ENCODE measurements at places on chromosomes 7 and 10. TPM values are rescaled to one million over a fixed set of nuclear protein-coding genes. Genes with fewer than 3 reads are reported as not detected.
A peak's percentile ranks its signal among the peaks of the same experiment; 100 is the strongest.

TRIM74 gene
- total RNA-seq, result not detected

CHST15 gene
- total RNA-seq, result 49.2 TPM

DNA sequence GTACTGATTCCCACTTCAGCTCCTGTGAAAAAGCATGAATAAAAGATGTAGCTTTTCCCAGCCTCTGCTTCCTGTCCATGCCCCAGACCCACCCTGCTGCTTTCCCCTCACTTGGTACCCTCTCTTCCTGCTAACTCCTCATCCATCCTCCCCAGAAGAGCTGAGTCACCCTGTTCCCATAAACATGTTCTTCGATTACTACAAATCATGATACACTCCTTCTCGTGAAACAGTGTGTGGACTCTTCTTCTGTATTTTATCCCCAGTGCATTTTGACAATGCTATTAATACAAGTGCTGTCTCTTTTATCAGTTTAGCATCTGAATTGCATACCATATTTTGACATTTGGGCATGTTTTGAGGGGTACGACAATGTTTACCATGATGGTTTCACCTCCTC is 45.8 kb upstream of the SORBS1 start:
- no peak overlapping the region for H3K4me3 ChIP-seq
- H3K36me3 ChIP-seq, result peaks cover 52% of the 10 kb centered on the region
- H3K27ac ChIP-seq, result no peak overlapping the region
- H3K4me1 ChIP-seq, result no peaks in the 10 kb centered on the region
- DNase-seq, result no peak

DNA sequence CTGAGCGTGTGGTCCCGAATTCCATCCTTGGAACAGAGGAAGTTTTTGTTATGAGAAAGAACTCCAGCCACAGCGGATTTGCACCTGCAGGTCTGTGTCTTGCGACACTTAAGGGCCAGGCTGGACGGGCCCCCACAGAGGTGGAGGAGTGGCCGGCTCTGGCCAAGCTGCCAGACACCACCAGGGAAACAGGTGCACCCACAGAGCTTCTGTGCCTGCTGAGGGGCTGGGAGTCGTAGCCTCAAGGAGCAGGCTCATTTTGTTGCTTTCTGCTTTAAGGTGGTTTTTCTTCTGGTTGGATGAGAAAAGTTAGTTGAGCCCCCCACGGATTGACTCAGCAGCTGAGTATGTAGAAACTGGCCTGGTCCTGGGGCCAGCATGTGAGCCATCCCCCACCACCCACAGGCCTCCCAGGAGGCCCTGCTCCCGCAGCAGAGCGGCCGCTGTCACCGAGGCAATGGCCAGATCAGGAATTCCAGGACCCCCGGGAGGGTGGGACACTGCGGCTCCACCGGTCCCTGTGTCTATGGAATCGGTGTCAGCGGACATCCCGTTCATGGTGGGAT is 41.9 kb downstream of the NKX6-2 start:
- no peak overlapping the region for H3K27ac ChIP-seq
- no peak overlapping the region for H3K4me3 ChIP-seq
- no peaks in the 10 kb centered on the region for H3K27me3 ChIP-seq

- H3K4me1 ChIP-seq, result no peaks in the 10 kb centered on the region
- no peaks in the 10 kb centered on the region for H3K36me3 ChIP-seq
- H3K27me3 ChIP-seq, result no peaks in the 10 kb centered on the region
- no peak overlapping the region for H3K27ac ChIP-seq
- H3K4me3 ChIP-seq, result no peak overlapping the region
These were observed 238.4 kb upstream of the MKI67 start for GRCh38 chr10:128364631-128365030.

RTKN2 gene
- 93.7 TPM for total RNA-seq

EMX2 gene
- not detected for total RNA-seq

GRCh38 chr10:133405844-133406527 is 12.0 kb downstream of the MTG1 start:
- H3K27me3 ChIP-seq, result no peaks in the 10 kb centered on the region
- H3K4me1 ChIP-seq, result no peaks in the 10 kb centered on the region
- DNase-seq, result no peak
- H3K27ac ChIP-seq, result no peak overlapping the region

YKT6 gene
- 54.7 TPM for total RNA-seq

GIMAP6 gene
- total RNA-seq, result 61.7 TPM

DNA sequence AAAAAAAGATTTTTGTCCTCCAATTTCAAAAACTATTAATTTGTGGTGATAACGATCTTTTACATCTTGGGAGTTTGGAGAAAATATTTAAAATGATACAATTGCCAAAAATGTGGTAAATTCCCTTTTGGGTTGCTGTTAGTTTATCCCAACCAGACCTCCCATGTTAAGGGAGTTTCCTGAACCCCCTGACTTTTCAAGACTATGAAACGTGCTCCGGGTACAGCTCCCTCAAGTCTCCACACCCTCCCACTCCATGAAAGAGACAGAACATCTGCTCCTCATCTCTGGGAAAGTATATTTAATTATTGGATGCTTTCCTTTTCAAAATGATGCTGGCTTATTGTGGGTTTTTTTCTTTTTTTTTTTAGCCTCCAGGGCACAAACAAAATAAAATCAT is 534.6 kb upstream of the NRP1 start:
- no peaks in the 10 kb centered on the region for H3K27me3 ChIP-seq
- no peak overlapping the region for H3K27ac ChIP-seq
- H3K4me1 ChIP-seq, result no peaks in the 10 kb centered on the region
- no peak for DNase-seq

DNA sequence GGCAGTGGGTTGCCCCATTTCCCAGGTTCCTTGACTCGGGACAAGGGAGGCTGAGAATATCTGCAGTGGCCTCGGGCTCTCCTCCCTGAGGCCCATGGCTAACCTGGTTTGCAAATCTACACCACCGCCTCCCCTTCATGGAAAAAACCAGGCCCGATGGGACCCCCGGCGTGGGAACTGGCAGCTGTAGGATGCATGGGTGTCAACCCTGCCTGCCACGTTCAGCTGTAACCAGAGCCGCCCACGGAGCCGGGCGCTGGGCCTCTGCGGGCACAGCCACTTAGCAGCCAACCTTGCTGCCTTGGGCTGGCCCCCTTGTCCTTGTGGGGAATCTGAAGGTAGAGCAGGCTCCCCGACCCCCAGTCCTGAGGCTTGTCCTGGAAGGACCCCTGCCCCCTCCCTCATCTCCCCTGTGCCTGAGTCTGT is 1.6 kb downstream of the PWWP2B start:
- peak overlapping the region; percentile 72 for H3K4me3 ChIP-seq
- H3K27ac ChIP-seq, result peak overlapping the region; percentile 45
- H3K4me1 ChIP-seq, result peaks cover 54% of the 10 kb centered on the region

DNA sequence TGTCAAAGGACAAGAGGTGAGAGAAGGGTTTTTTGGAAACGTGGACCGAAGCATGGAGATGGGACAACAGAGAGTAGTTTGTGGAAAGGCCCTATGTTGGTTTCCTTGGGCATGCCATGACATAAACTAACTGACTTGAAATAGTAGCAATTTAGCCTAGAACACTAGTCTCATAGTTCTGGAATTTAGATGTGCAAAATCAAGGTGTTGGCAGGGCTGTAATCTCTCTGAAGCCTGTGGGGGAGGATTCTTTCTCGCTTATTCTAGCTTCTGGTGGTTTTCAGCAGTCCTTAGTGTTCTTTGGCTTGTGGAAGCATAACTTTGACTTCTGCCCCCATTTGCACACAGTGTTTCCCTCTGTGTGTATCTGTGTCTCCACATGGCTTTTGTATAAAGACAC is 283.4 kb downstream of the GFRA1 start:
- no peaks in the 10 kb centered on the region for H3K27me3 ChIP-seq
- no peak overlapping the region for H3K27ac ChIP-seq
- H3K36me3 ChIP-seq, result no peaks in the 10 kb centered on the region
- DNase-seq, result no peak
- no peak overlapping the region for H3K4me3 ChIP-seq

NEBL gene
- total RNA-seq, result 106 TPM

TFR2 gene
- 0.41 TPM for total RNA-seq

GRCh38 chr10:17951868-17952371 is at the start of gene SLC39A12:
Gene SLC39A12, plus strand, starts transcription at chr10:17951918. Its CDS starts 1,359 bp downstream, at chr10:17953277.
- no peak for DNase-seq
- H3K27me3 ChIP-seq, result no peaks in the 10 kb centered on the region
- H3K27ac ChIP-seq, result no peak within 1 kb of the TSS
- H3K4me1 ChIP-seq, result no peaks in the 10 kb centered on the region

DNA sequence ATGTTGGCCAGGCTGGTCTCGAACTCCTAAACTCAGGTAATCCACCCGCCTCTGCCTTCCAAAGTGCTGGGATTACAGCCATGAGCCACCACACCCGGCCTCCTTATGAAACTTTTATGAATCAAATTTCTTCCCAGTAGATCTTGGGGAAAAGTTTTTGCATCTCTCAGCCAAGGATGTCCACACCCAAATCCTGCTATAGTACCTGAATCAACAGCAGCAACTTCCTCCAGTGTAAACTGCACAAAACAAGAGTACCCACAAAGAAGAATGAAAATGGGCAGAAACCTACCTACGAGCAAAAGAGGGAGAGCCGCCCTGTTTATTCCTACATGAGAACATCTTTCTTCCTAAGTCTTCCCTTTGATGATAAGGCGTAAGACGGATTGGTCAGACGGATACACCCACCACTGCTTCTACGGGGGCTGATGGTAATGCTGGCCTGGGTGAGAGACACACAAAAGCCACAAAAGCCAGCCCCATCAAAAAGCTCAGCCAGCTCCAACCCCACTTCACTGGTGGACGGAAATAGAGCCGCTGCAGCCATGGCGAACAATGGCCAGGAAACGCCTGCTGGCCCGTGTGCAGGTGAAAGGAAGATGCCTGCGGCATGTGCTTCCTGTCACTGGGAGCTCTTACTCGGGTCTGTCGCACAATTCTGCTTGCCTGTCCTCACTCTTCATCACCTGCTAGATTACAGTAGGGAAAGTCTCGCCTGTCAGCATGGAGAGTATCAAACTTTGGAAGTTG is 10.4 kb downstream of the JCAD start:
- no peak for DNase-seq
- H3K27me3 ChIP-seq, result no peaks in the 10 kb centered on the region
- H3K4me3 ChIP-seq, result no peak overlapping the region
- H3K36me3 ChIP-seq, result peaks cover 17% of the 10 kb centered on the region
- peak overlapping the region; percentile 51 for H3K27ac ChIP-seq

DNA sequence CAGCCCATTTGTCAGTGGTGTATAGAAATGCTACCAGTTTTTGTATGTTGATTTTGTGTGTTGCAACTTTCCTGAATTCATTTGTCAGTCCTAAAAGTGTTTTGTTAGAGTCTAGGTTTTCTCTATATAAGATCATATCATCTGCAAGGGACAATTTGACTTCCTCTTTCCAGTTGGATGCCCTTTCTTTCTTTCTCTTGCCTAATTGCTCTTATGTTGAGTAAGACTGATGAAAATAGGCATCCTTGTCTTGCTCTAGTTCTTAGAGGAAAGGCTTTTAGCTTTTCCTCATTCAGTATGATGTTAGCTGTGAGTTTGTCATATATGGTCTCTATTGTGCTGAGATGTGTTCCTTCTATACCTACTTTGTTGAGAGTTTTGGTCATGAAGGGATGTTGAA is 161.7 kb upstream of the TPK1 start:
- H3K4me1 ChIP-seq, result no peaks in the 10 kb centered on the region
- no peaks in the 10 kb centered on the region for H3K27me3 ChIP-seq
- no peak overlapping the region for H3K27ac ChIP-seq
- no peak overlapping the region for H3K4me3 ChIP-seq

ETV1 gene
- 110 TPM for total RNA-seq

DNA sequence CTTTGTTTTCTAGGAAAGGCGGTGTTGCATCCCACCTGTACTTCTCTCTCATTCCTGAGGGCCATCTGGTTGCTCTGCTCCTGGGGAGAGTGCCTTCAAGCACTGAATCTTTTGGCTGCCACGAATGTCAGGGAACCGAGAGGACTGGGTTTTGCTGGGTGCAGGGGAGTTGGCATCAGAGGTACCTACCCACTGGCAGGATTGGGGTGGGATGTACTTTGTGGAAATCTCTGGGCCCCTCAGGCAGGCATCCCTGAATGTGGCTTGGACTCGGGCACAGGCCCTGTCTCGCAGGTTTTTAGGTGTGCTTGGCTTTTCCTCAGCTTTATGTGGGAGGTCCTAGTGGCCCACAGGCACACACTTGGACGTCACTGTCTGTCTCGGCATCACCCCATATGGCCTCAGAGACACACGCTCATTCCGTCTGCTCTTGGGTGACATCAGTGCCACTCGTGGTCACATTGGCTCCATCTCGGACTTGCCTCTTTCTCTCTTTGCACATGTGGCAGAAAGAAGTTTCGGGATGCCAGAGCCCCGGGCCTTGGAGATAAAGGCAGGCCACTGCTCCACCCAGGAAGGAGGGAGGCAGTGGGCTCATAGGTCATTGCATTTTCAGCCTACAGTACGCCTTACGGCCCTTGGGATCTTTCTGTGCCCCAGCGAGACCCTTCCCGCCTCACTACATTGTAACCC is 325.6 kb downstream of the ZNF716 start:
- no peaks in the 10 kb centered on the region for H3K27me3 ChIP-seq
- H3K36me3 ChIP-seq, result no peaks in the 10 kb centered on the region
- DNase-seq, result no peak

GRCh38 chr10:100006243-100006886 is 3.4 kb downstream of the DNMBP start:
- H3K4me1 ChIP-seq, result peaks cover 44% of the 10 kb centered on the region
- DNase-seq, result no peak
- H3K27me3 ChIP-seq, result no peaks in the 10 kb centered on the region

- H3K4me3 ChIP-seq, result no peak overlapping the region
- DNase-seq, result no peak
- H3K27me3 ChIP-seq, result no peaks in the 10 kb centered on the region
- no peak overlapping the region for H3K27ac ChIP-seq
- no peaks in the 10 kb centered on the region for H3K4me1 ChIP-seq
- no peaks in the 10 kb centered on the region for H3K36me3 ChIP-seq
These were observed 19.2 kb downstream of the AKR1C8 start for GRCh38 chr10:5165738-5166137.

DNA sequence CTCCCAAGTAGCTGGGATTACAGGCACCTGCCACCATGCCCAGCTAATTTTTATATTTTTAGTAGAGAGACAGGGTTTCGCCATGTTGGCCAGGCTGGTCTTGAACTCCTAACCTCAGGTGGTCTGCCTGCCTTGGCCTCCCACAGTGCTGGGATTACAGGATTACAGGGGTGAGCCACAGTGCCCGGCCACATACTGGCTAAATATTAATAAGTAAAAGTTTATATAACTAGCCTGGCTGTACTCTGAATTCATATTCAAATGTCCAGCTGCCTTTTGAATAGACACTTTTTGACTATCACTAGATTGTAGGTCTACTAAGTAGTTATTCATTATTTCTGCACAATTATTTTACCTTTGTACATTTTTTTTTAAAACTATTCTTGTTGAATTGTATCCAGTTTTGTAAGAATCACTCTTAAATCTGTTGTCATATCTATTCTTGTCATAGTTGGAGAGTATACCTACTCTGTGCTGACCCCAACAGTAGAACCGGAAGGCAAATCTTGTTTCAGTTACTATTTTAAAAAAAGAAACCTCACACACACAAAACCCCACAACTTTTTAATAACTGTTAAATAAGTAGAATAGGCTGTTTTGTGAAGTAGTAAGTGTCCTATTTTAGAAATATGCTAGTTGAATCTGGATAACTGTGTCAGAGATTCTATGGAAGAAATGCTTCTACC is 29.6 kb downstream of the MINPP1 start:
- H3K36me3 ChIP-seq, result peaks cover 5% of the 10 kb centered on the region
- H3K4me3 ChIP-seq, result no peak overlapping the region
- no peak for DNase-seq
- H3K27me3 ChIP-seq, result no peaks in the 10 kb centered on the region

Data from upper lobe of right lung (tissue), 1 donor.